Suppressor macrophage treated with lipopolysaccharide for 1 hour (primary cell): ENCODE measurements at places on chromosomes 2 and 18.

DNA sequence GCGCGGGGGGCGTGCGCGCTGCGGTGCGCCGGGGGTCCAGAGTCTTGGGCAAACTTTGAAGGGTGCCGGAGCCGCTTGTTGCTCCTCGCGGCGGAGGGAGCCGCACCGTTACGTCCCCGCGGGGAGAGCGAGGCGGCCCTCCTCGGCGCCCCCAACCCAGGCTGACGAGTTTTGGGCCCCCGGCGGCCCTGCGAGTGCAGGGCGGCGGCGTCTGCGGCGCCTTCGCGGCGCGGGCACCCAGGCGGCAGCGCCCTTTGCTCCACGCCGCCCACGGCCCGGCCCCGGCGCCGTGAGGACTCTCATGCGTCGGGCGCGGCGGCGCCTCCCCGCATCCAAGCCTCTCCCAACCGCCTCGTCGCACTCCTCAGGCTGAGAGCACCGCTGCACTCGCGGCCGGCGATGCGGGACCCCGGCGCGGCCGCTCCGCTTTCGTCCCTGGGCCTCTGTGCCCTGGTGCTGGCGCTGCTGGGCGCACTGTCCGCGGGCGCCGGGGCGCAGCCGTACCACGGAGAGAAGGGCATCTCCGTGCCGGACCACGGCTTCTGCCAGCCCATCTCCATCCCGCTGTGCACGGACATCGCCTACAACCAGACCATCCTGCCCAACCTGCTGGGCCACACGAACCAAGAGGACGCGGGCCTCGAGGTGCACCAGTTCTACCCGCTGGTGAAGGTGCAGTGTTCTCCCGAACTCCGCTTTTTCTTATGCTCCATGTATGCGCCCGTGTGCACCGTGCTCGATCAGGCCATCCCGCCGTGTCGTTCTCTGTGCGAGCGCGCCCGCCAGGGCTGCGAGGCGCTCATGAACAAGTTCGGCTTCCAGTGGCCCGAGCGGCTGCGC, 814 bp downstream of the FZD7 start:
- DNase-seq = peak; percentile 57

DNA sequence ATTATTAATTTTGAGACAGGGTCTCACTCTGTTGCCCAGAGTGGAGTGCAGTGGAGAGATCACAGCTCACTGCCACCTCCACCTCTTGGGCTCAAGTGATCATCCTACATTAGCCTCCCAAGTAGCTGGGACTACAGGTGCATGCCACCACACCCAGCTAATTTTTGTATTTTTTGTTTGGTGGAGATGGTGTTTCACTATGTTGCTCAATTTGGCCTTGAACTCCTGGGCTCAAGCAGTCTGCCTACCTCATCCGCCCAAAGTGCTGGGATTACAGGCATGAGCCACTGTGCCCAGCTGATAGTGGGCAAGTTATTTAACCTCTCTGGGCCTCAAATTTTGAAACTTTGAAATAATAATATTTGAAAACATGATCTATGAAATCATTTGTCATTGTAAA, 26.5 kb downstream of the DCAF17 start:
- no peak for DNase-seq

DNA sequence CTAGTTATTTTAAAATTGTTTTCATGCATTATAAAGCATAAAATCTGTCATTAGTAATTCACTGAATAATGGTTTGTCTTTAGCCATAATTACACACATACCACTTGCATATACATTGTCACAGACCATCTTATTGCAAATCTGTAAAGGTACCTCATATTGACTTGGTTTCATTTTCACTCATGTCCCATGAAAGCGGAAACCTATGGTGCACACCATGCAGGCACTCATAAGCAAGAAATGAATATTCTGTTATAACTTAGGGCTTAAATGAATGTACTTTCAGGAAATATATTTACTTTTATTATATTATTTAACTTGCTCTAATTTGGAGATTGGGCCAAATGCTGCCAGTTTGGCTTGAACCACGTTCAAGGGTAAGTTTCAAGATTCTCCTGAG, 29.2 kb upstream of the STK17B start:
- DNase-seq = no peak

DNA sequence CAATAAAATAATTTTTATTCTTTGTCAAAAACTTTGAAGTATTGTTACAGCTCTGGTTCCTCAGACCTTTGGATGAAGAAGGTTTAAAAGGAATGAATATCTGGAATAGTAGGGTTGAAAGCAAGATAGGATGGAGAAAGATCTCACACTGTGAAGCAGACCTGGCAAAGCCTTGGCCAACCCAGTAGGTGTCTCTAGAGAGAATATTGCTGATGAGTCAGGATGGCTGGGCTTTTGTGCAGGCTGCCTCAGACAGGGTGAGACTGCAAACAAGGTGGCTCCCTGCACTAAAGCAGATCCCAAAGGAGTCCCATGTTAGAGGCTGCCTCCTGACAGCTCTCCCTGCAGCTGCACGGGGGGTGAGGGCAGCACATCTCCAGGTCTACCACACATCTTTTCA, 226.0 kb upstream of the ITGA4 start:
- DNase-seq = no peak

- DNase-seq = no peak
Measured at GRCh38 chr2:175999283-175999819, 2.7 kb downstream of the LNPK start.

DNA sequence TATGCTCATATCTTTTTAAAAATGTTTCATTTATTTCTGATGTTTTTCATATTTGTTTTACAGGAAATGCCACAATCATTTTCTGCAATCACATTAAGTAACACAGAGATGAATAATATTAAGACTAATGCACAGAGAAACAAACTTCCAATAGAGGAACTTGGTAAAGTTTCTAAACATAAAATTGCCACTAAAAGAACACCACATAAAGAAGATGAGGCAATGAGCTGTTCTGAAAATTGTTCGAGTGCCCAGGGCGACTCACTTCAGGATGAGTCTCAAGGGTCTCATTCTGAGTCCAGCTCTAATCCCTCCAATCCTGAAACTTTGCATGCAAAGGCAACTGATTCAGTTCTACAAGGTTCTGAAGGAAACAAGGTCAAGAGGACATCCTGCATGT, 70.4 kb downstream of the APLF start:
- peak; percentile 64 for DNase-seq

GRCh38 chr2:70724366-70724765, 43.6 kb downstream of the ADD2 start:
- no peak for DNase-seq

DNA sequence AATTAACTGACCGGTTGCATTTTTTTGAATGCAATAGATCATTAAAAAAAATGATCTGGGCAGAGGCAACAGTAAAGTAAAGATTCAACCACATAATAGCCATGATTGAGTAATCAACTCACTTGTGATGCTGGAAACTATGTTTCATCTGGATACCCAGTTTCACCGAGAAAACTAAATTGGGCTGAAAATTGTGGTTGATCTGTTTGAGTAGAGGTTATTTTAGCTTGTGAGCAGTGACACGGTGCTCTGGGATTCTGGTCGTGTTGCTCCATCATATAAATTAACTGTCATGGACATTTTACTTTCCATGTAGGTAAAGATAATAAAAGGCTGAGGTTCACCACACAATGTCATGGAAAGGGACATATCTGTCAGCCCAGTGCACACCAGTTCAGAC, 58.7 kb downstream of the CD226 start:
- DNase-seq = no peak

- peak; percentile 89 for DNase-seq
Measured at GRCh38 chr2:69026026-69026425, 13.0 kb downstream of the ANTXR1 start.
